ENCODE measurements at places on chromosomes 7 and 10.

DNA sequence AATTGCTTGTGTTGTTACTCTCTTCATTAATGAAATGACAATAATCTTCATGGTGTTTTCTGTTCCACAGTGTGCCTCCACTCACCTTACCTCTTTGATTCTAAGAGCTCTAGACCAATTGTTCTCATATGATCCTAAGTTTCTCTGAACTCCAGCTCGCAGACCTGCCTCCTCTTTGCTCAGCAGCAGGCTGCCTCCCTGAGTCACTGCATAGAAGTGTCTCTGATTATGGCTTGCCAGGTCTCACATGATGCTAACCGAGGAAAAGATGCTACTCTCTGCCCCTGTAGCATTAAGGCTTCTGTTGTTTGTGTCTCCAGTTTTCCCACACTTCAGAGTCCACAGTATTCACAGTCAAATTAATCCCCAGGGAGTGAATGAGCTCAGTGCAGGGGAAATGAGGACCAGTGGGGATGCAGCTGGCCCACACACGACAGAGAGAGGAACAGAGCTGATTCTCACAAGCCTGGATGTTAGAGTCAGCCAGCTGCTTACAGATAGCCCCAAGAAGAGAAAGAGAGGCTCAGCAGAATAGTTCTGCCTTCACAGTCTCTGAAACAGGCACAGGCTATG lies 145.9 kb upstream of the EGR2 start:
- no peak for DNase-seq

DNA sequence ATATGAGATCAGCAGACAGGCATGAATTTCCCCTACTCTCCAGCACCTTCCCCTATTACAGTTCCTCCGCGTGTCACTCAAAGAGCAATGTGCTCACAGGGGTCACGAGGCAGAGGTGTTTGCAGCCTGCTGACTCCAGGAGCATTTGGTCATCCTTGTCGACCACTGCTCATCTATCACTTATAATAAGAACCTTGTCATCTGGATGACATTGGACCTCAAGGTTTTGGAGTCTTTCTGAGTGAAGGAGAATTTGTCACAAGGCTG lies 32.9 kb upstream of the PLPP4 start:
- DNase-seq, result no peak

DNA sequence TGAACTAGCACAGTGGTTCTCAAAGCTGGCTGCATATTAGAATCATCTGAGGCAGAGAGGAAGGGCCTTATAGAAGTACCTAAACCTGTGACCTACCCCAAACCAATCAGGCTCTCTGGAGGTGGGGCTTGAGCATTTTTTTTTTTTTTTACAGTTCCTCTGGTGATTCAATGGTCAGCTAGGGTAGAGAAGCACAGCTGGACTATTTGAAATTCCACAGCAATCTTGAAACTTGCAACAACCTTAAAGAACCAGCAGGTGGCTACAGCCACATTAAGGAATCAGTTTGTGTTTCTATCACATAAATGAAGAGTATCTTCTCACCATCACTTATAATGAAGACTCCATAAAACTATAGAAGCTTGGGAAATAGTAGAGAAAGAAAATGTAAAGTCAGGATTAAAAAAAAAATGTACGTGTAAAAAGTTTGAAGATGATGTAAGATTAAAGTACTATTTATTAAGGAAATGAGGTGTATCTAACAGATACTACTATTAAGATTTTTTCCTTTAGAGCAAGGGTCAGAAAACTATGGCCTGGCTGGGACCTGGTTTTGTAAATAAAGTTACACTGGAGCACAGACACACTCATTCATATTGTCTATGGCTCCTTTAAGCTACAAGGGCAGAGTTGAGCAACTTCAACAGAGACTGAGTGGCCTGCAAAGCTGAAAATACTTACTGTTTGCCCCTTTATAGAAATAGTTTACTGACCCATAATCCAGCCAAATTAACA lies 3.8 kb downstream of the RTKN2 start:
- DNase-seq, result no peak

GRCh38 chr7:112638675-112639400 lies 151.4 kb downstream of the TMEM168 start:
- no peak for DNase-seq

DNA sequence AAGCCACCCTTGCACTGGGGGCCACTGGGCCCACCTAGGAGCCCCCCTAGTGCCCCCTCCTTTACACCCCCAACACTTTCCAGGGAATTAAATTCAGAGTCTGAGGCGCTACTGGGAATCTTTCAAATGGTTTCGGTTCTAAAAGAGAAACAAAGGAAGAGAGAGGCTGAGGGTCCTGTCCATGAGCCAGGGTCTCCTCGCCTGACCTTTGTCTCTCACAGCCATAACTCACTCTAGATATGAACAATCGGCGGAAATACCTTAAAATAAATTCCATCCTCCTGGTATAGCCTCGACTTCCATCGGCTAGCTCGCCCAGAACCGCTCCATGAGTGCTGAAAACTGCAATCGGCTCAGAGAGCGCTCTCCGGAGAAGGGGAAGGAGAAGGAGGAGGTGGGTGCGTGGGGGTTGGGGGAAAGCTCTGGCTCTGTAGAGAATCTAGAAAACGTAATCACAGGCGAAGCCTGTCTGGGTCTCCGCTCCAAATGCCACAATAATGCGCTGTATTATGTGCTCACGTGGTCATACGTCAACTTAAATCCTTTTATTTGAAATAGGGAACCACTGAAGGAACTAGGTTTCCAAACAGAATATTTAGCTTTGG lies 12.6 kb downstream of the HOXA4 start:
- no peak for DNase-seq

GRCh38 chr7:92778972-92779371 lies 57.4 kb downstream of the CDK6 start:
- DNase-seq, result no peak

GRCh38 chr7:73824986-73825385 lies 5.8 kb upstream of the CLDN4 start:
- no peak for DNase-seq

DNA sequence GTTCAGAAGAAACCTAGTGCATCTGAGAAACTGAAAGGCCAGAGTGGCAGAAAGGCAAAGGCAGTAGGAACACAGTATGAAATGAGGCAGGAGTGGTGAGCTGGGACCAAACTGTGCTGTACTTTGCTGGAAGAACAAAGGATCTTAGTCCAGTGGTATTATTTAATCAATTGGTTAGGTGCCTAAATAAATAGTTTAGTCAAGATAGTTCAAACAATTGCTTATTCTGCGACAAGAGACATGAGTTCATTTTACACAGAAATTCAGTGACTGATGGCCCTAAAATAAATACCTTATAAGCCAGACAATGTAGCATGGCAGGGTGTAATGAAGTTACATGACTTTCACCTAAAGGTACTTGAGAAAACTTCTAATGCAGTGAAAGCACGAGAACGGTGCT lies 181.8 kb upstream of the LRRN3 start:
- DNase-seq, result no peak

DNA sequence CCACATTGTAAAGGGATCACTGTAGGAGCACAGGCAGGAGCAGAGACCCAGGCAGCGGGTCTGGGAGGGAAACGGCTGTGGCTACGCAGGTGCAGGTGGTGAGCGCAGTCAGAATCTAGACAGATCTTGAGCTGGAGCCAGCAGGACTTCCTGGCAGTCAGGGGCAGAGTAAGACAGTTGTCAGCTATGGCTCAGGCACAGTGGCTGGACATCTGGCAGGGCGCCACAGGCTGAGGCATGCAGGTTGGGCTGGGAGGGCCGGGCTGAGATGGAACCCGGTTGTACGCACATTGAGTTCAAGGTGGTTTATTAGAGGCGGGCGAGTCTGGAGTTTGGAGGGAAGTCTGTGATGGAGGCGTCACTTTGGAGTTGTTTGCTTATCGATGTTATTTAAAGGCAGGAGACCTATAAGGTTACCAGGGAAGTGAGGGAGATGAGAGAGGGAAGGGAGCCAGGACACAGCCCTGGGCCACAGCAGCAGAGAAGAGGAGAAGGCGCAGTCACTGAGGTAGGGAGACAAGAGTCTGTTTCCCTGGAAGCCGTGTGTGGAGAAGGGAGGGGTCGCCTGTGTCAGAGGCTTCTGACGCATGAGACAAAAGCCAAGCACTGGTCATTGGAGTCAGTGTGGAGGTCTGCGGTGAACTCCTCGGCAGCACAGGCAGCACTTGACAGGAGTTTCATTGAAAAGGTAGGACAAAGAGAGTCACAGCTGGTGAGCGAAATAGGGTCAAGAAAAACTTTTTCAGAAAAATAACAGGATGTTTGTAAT lies 73.8 kb downstream of the LANCL2 start:
- no peak for DNase-seq

- no peak for DNase-seq
Observed at GRCh38 chr7:102270178-102270887, 16.3 kb upstream of the SH2B2 start.

Data from stimulated activated CD4-positive, alpha-beta T cell treated with anti-CD3 and anti-CD28 coated beads, Interleukin-12 subunit alpha, Interleukin-12 subunit beta, amount 100 ng/mL, for 48 hours (primary cell).